Ovary (tissue), 10 donors: ENCODE measurements at places on chromosomes 12 and 14.
A peak's percentile ranks its signal among the peaks of the same experiment; 100 is the strongest.

- DNase-seq = no peak
Observed at GRCh38 chr14:101449114-101449513, 112.2 kb upstream of the DIO3 start.

- DNase-seq = no peak
Observed at GRCh38 chr12:124582108-124582424, 14.7 kb upstream of the NCOR2 start.

DNA sequence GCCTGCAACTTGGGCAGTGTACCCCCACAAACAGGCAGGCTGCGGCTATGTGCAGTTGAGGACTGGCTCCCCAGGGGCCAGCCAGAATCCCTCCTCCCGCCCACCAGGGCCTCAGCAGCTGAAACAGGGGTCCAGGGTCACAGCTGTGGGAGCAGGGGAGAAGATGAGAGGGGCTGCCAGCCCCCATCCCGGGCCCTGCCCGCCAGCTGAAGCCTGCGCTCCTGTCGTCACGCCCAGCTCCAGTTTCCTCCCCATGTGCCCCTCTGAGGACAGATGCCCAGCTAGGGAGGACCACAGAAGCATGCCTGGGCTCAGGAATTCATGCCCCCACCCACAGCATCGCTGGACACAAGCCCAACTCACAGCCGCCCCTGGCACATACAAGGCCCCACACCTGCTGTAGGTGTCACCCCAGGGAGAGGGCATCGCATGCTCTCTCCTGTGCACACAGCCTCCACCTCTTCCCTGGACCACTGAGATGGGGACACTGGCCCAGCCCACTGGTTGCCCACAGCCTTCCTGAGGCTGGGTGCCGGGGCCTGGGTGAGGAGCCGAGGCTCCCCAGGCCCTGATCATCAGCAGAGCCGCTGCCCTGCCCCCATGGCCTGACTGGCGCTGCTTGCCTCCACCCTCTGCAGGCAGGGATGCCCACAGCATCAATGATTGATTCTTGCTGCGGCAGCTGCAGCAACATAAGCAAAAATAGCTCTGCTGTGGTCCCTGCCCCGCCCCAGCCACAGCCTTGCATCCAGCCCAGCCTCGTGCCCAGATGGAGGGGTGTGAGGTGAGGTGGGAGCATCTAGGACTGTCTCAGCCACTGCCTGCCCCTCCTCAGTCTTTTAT, 3.7 kb upstream of the CLBA1 start:
- peak; percentile 20 for DNase-seq

DNA sequence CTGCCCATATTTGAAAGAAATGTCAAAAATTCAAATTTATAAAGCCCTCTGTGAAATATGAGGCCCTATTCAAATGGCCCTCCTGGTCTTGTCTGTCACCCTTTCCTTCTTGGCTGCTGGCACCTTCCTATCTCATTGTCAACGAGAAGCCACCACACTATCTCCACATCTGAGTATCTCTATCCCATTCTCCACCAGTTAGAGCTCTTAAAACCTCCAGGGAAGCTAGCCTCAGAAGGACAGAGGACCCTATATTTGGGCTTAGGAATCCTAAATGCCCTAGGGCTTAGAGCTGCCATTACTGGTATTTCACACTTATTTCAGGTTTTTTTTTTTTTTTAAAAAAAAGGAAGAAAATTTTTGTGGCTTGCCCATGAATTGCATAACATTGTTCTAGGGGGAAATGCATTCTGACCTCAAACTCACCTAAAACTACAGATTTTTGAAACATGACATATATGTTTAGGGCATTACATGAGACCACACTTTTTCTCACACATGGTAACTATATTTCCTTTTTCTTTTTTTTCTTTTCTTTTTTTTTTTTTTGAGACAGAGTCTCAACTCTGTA, 25.0 kb downstream of the SLC25A21 start:
- DNase-seq = no peak

- no peak for DNase-seq
Observed at GRCh38 chr12:69447892-69448291, 22.3 kb upstream of the FRS2 start.

- no peak for DNase-seq
Observed at GRCh38 chr12:16225692-16226091, 51.8 kb downstream of the SLC15A5 start.

DNA sequence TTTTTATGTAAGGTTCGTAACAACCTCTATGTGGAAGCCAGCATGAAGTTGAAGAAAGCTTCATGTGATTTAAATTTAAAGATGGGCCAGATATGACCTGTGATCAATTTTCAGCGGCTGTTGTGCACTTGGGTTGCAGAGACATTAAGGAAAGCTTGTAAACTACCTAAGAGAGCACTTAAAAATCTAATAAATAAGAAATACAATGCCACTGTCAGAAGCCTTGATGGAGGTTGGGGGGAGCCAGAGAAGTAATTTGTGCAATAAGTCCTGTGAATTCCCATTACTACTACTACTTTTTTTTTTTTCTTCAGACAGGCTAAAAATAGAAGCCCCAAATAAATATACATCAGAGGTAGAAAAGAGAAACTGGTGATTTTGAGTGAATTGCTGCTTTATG, 30.3 kb upstream of the SLC24A4 start:
- no peak for DNase-seq

DNA sequence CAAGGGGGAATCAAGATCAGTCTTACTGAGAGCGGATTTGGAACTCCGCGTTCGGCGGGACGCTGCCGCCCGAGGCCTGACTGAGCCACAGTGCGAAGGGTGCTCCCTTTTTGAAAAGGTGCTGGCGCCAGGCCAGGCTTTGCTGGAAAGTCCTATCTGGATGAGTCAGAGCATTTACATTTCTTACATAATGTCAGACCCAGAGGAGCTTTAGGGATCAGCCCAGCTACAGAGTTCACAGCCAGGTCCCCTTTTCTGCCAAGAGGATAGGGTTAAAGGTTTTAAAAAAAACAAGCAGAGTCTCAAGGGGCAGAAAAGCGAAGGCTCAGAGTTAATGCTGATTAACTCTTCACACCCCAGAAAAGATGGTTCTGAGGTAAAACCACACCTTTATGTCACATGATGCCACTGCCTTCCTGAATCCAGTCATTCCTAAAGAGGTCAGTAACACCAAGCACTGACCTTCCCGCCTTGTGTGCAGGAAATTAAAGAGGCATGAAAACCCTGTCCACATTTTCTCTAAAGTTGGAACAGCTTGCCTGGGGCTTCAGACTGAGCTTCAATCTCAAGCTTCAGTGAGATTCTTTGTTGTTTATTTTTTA, 11.7 kb upstream of the FBXL14 start:
- peak; percentile 89 for DNase-seq

DNA sequence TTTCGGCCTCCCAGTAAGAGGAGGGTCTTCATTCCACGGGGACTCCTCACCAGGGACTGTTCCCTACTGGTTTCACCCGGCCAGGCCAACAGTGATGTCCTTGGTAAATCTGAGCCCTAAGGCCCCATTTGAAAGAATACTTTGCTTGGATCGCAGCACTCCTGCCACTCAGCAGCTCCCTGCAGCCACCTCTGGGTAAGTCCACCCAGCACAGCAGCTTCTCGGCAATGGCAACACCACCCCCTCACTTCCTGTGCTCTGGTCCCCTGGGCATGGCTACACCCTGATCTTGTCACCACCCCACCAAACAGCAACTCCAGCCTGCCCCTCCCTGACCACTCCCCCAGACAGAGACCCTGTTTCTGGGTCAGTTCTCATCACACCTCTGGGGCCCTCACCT, 100.3 kb downstream of the SETD3 start:
- no peak for DNase-seq
